ENCODE measurements at places on chromosomes 3 and 15.

GRCh38 chr3:152444029-152444641 lies 175.4 kb downstream of the MBNL1 start:
- DNase-seq: peak; percentile 49

DNA sequence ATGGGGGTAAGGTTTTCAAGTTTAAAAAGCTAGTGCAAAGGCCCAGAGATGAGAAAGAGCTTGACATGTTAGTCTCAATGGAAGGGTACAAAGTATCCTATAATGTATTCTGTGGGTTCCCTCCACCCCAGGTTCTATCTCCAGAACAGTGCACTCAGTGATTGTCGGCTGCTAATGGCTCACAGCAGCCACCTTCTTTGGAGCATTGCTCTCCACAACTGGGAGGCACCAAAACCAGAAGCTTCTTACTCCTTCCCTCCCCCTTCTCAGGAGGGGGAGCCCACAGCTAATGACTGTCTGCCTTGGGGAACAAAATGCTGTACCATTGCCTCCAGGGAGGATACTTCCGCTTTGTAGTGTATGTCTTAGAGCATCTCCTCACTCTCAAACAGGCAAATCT lies 439.4 kb upstream of the RBMS3 start:
- DNase-seq: no peak

- DNase-seq: peak; percentile 96
These were observed 268.3 kb downstream of the UACA start for GRCh38 chr15:70494852-70495571.

DNA sequence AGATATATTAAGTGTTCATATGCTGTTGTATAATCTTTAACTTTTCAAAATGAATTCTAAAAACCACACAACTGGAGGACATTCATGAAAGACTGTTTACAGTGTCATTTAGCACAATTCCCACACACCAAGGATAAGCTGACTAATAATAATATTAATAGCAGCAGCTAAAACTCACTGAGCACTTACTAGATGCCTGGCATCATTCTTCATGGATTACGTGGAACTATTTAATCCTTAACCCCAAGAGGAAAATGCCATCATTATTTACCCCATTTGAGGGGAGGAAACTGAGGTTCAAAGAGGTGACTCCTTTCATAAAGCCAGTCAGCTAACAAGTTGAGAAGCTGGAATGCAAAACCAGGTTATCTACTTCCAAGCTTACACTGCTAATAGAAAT lies 77.0 kb downstream of the TMEM108 start:
- DNase-seq: no peak

DNA sequence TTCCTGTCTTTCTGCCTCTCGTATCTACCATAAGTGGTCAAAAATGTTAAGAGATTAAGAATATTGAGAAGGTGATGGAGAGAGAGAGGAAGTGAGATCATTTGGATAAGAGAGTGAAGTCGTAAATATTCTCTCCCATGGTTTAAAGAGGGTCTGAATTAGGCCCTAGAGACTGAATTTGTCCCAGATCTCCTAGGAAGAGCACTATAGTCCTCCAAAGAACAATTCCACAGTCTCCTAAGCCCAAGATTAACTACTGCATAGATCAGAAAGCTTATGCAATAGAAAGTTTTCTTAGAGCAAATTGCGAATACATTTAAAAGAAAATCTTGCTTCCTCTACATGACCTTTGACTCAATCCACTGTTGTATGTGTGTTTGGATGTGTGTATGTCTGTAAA lies 598.8 kb downstream of the TUSC7 start:
- DNase-seq: no peak

DNA sequence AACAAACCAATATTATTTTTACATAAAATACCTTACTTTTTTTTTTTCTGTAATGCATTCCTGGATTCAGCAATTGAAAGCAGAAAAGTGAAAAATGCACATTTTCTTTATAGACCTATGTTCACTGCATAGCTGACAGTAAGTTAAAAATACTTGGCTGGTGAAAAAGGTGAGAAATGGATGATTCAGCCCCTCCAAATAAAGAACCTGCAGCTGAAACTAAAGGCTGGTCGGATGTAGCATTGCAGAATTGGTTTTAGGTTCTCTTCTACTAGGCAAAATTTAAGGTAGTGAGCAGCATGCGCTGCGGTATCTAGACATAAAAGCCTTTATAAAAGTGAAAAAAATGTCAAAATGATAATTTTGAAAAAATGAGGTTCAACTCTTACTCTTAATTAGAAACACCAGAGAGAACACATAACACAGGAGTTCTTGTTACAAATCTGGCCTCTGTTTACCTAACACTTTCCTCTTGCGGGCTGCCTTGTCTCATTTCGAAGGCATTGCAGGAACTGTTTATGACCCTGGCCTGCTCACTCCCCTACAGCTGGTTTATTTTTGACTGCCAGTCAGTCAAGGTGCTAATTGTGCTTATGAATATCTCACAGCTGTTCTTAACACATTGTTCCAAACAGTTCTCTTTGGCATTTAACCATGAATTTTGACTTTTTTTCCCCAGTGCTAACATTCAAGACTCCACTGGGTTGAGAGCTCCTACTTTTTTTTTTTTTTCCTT lies 455.4 kb upstream of the TBL1XR1 start:
- DNase-seq: no peak

GRCh38 chr3:115204475-115204874 lies 57.4 kb upstream of the ZBTB20 start:
- no peak for DNase-seq

DNA sequence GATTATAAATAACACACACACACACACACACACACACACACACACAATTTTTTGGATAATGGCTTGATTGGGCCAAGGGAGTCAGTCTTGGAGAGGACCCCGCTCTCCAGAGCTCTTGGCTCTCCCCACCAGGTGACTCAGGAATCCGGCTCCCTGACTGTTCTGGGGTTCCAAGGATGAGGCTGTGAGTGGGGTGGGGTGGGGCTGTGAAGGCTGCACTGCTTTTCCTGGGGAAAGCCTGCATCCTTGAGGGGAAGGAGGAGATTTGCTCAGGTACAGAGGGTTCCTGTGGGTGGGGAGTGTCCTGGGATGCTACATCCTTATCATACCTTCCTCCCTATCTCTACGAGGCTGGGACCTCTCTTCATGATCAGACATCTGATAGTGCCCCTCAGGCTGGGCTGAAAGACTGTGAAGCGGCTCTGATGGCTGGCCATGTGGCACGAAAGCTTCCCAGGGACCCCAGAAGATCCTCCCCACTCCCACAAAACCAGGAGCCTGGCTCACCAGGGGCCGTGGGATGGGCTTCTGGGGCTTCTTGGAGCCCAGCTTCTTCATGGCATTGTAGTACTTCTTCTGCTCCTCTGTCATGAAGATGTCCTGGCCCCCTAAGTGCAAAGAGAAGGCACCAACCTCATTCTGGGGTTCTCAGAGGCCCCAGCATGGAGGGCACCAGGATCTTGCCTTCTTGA lies 59.2 kb downstream of the EXOG start:
- DNase-seq: no peak

DNA sequence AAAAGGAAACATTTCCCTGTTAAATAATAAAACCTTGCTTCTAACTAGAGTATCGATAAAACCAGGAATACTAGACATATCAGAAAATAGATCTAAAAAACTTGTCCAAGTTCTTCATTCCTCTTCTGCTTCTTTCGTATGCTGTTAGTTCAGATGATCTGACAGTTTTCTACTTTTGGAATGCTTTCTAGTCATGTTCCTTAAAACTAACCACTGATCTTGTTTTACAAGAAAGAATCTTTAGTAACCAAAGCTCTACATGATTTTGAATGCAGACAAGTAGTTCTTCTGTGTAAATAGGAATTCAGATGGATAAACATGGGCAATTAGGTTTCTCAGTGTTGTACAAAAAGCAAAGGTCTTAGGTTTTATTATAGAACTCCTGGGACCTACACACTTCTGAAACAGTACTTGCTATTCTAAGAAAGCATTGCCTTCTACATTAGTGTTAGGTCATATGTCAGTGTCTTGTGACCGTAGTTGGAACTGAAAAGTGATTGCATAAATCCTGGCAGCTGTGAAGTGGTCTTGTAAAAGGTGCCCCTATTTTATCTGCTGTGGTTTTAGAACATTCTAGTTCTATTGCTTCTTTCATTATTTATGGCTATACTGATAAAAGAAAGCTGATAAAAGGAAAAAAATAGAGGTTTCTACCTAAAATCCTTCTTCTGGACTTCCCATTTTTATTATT lies 40.7 kb downstream of the SNRK start:
- DNase-seq: peak; percentile 2

GRCh38 chr3:162544246-162544645 lies 1047.6 kb downstream of the OTOL1 start:
- no peak for DNase-seq

- DNase-seq: no peak
These were observed 126.5 kb downstream of the FMN1 start for GRCh38 chr15:33068007-33068481.

DNA sequence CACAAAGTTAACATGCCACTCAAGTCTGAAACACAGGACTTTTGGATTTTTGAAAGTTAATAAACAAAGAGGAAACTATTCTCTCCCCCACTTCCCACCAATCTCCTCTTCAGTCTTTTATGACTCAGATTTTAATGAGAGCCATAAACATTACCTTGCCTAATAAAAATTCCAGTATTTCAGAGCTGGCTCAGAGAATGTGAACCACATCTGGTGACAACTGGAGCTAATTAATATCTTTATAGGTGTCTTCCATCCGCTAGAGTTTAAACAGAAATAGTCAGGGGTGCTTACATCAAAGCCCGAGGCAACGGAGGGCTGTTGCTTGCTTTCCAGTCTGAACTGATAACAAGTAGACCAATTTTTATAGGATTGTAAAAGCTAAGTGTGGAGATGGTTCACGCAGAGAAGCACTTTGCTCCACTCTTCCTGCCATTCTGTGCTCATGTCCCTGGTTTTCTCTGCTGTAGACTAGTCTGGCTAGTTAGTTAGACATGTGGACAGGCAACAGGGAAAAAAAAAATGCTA lies 363.6 kb downstream of the NR2F2 start:
- peak; percentile 47 for DNase-seq

GRCh38 chr15:100694381-100695021 lies 92.1 kb downstream of the ASB7 start:
- DNase-seq: no peak

DNA sequence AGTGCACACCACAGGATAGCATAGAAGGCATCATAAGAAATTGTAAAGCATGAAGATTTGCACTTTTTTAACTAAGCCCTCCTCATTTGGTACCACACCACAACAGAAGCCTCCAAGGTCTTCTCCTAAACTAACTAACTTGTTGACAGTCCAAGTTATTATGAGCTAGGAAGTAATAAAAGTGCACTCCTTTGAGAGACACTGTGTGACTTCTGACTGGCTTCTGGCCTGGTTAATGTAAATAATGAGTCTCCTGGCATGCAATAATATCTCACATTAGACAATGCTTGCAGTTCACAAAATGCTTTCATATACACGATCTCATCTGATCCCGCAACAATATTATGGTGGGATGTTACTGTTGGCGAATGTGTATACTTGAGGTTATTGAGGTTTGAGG lies 103.9 kb upstream of the SLC24A5 start:
- DNase-seq: no peak

DNA sequence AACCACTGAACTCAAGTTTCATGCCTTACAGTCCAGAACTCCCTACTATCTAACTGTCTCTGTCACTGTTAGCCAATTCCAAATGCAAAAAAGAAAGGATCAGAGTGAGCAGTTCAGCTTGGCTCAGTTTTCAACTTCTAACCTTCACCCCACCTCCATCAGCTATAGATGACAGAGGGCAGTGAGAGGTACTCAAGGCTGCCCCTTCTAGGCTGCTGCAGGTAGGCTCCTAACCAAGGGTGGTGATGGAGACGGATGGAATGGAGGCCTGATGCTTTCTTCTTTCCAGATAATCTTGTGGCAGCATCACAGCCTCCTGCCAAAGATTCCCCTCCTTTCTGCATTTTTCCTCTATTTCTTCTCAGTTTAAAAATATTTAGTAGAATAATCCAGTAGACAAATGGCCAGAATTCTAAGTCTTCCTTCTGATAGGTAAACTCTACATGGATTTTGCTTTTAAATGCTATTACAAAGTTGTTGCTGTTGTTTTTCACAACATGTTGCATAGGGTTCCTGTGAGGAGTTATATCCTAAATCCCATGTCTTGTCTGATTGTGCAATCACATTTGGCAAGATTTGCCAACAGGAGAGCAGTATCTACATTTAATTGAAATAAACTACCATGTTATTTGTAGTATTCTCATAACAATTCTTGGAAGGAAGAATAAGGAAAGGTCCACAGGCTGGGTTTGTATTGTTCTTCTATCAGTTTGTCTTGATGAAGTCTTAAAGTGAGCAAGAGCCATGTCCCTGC lies 301.6 kb upstream of the TRIM42 start:
- no peak for DNase-seq

DNA sequence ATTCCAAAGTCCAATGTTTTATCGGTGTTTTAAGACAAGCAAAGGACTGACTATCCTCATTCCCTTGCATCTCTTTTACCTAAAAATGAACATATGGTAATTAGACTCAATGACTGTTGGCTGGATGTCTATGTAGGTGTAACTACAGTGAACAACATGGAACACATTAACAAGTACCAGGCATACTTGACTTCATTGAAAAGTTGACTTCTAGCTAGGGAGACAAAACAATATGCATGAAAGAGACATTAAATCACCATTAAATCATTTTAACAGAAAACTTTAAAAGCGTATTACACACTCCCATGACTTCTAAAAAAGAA lies 34.3 kb upstream of the ANPEP start:
- no peak for DNase-seq

GRCh38 chr3:152385761-152386160 lies 117.0 kb downstream of the MBNL1 start:
- peak; percentile 51 for DNase-seq

DNA sequence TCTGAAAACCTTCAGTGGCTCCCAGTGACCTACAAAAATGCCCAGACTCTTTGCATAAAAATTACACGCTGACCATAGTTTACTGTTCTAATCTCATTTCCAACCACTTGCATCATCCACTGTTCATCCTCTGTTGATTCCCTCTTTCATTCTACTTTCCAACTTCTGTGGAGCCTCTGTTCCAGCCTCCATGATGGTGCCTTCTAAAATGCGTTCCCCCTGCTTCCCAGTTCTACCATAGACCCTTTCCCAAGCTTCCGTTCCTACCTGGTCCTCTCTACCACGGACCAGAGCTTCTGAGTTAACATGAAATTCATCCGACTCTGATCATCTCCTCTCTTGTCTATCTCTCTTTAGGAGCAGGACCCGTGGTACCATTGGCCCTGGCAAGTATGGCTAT lies 127.0 kb downstream of the THSD4 start:
- DNase-seq: no peak

DNA sequence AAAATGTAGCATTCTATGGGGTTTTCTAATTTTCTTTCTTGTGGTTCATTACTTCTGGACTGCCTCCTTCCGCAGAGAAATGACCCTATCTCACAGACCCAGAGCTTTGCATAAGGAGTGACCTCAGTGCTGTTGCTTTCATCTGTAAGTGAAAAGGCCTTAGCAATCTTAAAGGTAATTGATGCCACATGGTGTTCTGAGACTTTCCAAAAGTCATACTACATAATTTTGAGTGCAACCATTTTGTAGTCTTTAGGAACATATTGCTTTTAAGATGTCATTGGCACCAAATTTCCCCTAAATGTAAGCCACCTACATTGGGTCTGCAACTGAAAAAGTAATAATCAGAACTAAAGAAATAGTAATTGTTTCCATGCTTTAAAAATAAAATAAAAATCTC lies 9.2 kb upstream of the HHLA2 start:
- no peak for DNase-seq

All from A172 (cell line).